Pulmonary artery endothelial cell (primary cell): ENCODE measurements at places on chromosomes 4 and X.

DNA sequence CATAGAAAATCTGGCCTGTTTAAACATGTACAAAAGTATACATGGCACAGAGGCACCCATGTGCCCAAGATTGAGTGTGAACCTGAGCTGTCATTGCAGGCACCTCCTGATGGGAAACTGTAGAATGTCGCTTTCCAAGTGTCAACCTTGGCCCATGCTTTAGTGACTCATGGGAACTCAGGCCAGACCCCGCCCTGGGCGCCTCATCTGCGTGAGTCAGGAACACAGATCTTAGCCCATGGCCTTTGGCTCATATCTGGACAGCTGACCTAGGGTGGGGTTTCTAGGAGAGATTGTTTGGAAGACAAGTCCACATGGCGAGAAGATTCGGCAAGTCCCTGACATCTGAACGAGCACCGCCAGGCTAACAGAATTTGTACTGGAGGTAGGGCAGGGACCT is 50.0 kb downstream of the CYTL1 start:
- DNase-seq, result no peak

GRCh38 chr4:152763796-152764195 is 15.7 kb downstream of the TIGD4 start:
- DNase-seq, result no peak

DNA sequence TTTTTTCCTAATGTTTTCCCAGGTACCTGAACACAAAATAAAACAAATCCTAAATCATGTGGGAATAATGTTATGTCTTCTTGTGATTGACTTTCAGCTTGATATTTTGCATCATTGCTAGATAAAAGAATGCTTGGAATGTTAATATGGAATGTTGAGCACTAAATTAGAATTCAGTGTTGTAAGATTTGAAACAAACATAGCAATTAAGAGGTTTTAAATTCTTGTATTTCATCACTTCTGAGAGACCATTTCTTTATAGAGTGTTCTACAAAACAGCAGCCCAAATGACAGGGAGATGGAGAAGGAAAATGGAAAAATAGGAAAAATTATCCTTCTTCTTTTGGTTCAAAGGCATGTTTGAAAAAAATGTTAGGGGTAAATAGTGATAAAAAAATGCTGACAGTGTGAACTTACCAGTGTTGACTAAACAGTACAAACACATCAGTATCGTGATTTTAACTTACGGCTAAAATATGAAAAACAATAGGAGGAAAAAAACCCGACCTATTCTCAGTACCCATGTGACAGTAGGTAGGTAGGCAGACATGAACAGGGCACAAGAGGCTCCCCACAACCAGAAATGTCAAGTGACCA is 102.6 kb upstream of the PDE5A start:
- DNase-seq, result no peak

DNA sequence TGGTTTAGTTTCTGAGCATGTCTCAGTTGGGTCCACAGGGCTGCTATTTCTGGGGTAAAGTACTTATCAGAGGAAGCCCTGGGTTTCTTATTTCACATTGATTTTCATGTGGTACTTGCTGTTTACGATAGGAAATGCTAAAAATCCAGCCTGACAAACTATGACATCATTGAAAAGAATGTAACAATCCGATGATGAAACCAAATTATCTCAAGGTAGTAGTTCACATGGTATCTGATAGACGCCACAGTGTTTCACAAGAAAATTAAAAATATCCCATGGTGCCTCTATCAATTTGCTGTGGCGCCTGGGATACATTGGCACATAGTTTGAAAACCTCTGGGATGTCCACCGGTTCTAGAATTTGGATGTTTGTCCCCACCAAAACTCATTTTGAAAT is 418.9 kb upstream of the RPS6KA3 start:
- no peak for DNase-seq

GRCh38 chrX:11472879-11473278 is 179.7 kb downstream of the AMELX start:
- no peak for DNase-seq

- DNase-seq, result no peak
Observed at GRCh38 chr4:10075158-10075863, 41.3 kb downstream of the WDR1 start.

- DNase-seq, result no peak
Observed at GRCh38 chrX:153866302-153867019, 19.5 kb downstream of the L1CAM start.

- DNase-seq, result no peak
Observed at GRCh38 chr4:48333587-48333986, 7.7 kb upstream of the SLAIN2 start.

DNA sequence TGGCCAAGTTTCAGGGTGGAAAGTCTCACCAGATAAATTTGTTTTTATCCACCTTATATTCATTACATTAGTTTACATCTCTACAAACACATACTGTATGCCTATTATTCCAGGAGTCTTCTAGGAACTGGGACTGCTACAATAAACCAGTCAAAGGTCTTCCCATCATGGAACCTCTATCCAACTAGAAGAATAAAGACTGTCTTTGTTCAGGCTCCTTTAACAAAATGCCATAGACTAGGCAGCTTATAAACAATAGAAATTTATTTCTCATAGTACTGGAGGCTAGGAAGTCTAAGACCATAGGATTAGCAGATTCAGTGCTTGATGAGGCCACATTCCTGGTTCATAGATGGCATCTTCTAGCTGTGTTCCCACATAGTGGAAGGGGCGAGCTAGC is 61.6 kb downstream of the PACRGL start:
- DNase-seq, result no peak

DNA sequence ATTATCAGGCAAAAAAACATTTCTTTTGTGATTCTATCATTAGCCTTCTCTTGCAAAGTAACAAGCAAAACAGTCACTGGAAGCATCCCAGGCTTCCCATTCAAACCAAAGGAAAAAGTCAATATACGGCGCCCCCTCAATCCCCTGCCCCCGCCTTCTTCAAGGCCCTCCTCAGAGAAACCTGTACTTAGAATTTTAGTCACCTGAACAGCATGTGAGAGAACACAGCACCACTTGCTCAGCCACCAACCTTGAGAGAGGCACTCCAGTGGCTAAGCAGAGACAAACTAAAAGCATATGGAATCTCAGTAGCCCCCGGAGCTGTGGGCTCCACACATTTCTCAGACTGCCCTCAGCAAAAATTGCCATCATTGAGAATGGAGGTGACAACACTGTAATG is 25.2 kb downstream of the LEF1 start:
- DNase-seq, result no peak

- DNase-seq, result no peak
Observed at GRCh38 chr4:21728304-21728703, 220.3 kb downstream of the KCNIP4 start.

- DNase-seq, result no peak
Observed at GRCh38 chr4:4578981-4579380, 37.1 kb upstream of the STX18 start.

GRCh38 chr4:148162991-148163390 is 279.2 kb downstream of the NR3C2 start:
- DNase-seq, result no peak

DNA sequence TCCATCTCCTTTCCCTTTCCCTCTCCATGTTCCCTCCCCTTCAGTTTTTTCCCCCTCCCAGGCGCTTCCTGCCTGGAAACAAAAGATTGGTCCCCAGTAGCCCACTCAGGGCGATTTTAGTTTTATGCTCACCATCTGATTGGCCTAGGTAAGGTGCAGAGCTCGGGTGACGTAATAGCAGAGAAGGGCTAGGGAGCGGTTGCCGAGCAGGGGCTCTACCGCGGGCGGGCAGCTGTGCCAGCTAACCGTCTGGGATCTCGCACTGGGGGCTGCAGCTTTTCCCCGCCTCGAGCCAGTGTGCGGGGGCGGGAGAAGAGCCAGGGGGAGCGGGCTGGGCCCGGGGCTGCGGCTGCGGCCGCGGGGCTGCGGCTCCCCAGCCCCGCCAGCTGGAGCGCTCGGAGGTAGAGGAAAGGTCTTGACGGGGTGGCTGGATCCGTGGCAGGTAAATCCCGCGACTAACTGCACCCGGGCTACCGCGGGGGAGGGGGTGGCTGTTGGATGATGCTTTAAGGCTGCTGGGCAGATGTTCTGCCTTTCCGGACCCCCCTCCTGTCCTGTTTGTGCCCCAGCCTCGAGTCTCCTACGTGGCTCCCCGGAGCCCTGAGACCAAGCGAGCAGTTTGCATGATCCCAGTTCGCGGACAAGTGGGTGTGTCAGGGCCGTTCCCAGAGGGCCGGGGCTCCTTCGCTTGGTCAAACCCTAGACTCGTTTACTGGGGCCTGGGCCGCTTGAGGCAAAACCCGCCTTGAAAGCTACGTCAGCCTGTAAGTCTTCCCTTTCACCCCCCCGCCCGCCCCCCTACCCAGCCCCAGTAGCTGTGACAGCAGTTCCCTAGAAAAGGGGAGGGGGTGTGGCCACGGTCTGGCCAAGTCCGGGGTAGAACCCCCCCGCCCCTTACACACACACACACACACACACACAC is at the start of gene PAK3:
TSS of gene PAK3 (plus strand) at position 218 of the 922 bp plus-strand sequence. CDS start 26,913 bp downstream, outside the sequence.
- DNase-seq, result no peak

DNA sequence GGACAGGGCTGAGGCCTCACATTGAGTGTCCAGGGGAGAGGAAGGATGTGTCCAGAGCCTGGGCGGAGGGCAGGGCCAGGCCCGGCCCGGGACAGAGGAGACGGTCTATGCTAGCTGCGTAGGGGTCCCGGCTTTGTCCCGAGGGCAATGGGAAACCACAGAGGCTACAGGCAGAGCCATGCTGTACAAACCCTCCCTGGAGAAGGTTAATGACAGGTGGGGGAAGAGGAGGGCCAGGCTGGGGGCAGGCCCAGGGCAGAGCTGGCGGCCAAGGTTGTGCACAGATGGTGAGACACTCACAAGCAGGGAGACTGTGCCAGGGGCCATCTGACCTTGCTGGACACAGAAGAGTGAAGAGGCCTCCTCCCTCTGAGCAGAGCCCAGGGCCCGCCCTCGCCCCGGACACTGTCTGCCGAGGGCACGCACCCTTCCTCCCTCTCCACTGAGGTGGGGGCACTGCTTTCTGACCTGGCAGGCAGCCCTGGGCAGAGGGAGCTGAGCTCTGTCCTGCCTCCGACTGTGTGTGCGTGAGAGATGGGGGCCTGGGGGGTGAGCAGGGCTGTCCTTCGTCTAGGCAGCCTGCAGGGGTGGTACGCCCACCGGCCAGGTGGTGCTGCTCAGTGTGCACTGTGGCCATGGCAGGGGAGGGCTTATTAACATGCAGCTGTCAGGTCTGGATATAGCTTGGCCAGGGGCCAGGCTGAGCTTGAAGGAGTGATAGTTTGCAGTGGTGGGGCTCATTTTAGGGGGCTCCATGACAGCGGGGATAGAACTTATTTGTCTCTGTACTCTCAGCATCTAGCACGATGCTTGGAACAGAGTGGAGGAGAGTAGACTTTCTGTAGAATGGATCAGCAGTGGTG is 75.7 kb upstream of the LRPAP1 start:
- no peak for DNase-seq

- DNase-seq, result no peak
Observed at GRCh38 chr4:46270986-46271596, 118.8 kb downstream of the GABRA2 start.

- DNase-seq, result no peak
Observed at GRCh38 chr4:29058531-29058930, 1661.6 kb upstream of the PCDH7 start.

GRCh38 chr4:14749910-14750309 is 252.4 kb upstream of the CPEB2 start:
- DNase-seq, result no peak

GRCh38 chr4:134531013-134531412 is 329.4 kb upstream of the PABPC4L start:
- DNase-seq, result no peak

GRCh38 chr4:21012851-21013331 is 312.6 kb downstream of the PACRGL start:
- DNase-seq, result peak; percentile 33

DNA sequence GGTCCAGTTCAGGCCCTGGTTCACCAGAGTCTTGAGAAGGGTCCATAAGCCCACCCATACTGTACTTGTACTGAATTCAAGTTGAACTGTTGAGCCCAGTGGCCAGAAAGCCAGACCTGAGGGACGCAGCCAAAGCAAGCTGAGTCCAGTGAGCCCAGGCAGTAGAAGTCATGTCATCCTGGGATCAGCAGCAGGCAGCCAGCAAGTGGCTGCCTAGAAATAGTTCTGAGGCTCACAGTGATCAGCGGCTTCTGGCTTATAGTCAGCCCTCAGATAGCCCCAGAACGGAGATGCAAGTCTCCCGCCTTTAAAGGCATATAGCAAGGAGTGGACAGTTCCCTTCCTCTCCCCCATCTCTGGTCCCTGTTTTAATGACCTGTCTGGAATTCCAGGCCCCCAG is 347.1 kb downstream of the FBXW7 start:
- DNase-seq, result no peak

DNA sequence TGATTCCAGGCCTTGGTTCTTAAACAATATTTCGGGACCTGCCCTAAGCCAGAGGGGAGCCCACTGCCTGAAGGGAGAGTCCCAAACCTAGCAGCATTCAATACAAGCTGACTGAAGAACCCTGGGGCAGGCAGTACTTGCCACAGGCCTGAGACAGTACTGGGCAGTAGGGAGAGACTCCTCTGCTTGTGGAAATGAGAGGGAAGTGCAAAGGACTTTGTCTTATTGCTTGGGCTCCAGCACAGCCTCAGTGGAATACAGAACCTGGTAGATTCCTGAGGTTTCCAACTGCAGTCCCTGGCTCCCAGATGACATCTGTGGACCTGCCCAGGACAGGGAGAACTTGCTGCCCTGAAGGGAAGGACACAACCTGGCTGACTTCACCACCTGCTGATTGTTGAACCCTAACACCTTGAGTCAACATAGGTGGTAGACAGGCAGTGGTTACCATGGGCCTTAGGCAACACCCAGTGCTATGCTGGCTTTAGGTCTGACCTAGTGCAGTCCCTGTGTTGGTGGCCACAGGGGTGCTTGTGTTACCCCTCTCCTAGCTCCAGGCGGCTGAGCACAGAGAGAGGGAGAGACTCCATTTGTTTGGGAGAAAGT is 20.3 kb upstream of the ABCG2 start:
- no peak for DNase-seq

GRCh38 chr4:55397126-55397436 is 1.3 kb downstream of the TMEM165 start:
- no peak for DNase-seq

DNA sequence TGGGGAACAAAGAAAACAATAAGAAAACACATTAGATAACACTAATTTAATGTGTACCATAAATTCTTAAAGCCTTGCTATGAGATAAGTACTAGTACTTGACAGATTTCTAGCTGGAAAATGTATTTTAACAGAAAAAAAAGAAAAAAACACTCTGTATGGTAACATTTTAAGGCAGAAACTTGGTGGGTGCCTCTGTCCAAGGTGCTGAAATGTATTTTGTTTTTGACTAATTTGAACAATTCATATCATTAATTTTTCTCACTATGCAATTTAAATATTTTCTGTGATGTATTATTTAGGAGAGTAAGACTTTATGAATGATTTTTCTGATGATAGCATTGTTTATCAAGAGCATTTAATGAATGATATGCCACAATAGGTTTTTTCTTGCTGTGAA is 107.5 kb downstream of the GABRG1 start:
- DNase-seq, result no peak

DNA sequence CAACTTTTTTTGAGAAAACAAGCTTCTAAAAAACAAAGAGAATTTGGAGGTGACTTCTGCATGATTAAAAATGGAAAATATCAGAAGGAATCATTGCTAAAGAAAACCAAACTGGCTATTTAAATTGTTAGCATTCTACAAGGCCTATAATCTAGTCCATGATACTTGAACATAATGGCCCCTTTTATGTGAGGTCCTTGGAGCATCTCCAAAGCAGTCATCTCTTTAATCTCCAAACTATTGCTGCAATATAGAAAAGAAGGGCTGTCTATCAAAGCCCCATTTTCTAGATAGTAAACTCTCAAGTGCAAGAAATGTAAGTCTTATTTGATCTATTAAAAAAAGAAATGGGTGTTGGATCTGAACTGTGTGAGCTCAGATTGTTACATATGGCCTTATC is 615.1 kb downstream of the CENPC start:
- no peak for DNase-seq

- DNase-seq, result no peak
Observed at GRCh38 chr4:7342223-7343080, 92.3 kb downstream of the PSAPL1 start.
